Stomach (tissue), 19 donors: ENCODE measurements at places on chromosomes 16 and 17. TPM values are rescaled to one million over a fixed set of nuclear protein-coding genes. Genes with fewer than 3 reads are reported as not detected.

DNA sequence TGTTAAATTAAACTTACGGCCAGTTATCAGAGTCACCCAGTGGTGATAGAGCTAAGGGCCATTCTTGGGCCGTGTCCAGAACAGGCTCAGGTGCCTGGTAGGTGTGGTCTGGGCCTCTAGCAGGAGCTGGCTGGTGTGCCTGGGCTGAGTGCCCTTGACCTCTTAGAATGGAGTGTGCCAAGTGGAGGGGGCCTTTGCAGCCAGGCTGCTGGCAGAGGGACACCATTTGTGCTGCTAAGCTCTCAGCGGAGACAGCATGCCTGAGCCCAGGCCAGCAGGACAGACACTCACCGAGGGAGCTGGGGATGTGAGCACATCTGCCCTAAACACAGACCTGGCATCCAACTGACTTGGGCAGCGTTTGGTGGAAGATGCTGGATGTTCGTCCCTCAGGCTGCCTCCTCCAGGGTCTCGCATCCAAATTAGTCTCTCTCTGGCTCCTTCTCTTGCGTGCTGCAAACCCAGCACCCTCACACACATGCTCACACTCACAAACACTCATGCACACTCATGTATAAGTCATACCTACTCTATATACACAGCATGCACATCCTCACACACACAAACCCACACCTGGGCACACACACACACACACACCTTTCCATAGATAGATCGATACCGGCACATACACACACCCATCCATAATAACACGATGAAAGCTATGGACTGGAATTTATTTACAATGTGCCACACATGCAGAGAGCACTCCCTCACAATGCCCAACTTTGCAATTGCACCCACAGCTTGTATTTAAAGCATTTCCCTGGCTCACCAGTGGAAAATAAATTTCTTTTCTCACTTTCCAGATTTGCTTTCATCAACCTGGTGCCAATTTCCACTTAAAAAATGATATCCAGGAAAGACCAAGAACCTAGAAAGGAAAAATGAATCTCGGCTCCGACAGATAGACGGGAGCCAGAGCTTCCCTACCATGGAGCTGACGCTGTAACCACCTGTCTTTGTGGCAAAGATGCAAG, 33.6 kb upstream of the CDH5 start:
- peaks cover 14% of the 10 kb centered on the region for H3K27me3 ChIP-seq
- no peaks in the 10 kb centered on the region for H3K36me3 ChIP-seq
- H3K4me1 ChIP-seq: no peaks in the 10 kb centered on the region

DNA sequence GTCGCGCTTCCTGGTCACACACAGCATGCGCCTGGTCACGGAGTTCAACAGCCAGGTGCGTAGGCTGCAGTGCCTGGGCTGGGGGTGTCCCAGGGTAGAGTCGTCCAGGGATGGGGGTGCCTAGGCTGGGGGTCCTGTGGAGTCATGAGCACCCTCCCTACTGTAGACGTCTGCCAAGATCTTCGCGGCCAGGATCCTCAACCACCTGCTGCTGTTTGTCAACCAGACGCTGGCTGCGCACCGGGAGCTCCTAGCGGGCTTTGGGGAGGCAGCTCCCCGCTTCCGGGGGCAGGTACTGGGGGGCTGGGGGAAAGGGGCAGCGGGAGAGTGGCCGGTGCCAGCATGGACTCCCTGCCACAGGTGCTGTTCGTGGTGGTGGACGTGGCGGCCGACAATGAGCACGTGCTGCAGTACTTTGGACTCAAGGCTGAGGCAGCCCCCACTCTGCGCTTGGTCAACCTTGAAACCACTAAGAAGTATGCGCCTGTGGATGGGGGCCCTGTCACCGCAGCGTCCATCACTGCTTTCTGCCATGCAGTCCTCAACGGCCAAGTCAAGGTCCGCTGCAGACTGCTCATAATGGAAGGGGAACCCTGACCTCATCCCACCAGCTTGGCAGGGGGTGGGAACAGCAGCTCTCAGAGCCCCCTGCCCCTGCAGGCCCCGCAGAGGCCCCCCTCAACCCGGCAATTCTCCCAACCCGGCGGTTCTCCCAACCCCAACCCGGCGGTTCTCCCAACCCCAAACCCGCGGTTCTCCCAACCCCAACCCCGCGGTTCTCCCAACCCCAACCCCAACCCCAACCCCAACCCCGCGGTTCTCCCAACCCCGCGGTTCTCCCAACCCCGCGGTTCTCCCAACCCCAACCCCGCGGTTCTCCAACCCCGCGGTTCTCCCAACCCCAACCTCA, 2.4 kb downstream of the PDIA2 start:
- H3K4me3 ChIP-seq: no peak overlapping the region
- H3K4me1 ChIP-seq: peaks cover 5% of the 10 kb centered on the region
- H3K27me3 ChIP-seq: no peaks in the 10 kb centered on the region
- peaks cover 36% of the 10 kb centered on the region for H3K36me3 ChIP-seq

- no peaks in the 10 kb centered on the region for H3K4me1 ChIP-seq
- no peak for DNase-seq
- H3K27me3 ChIP-seq: no peaks in the 10 kb centered on the region
- no peak overlapping the region for H3K27ac ChIP-seq
- no peaks in the 10 kb centered on the region for H3K36me3 ChIP-seq
These were observed 258.6 kb downstream of the PMP22 start for GRCh38 chr17:15006421-15007128.

GRCh38 chr17:50507871-50508572, at the start of gene MYCBPAP:
TSS of gene MYCBPAP (plus strand) at chr17:50508439. CDS start at chr17:50508675, 236 bp downstream.
- H3K36me3 ChIP-seq: no peaks in the 10 kb centered on the region
- H3K4me3 ChIP-seq: peak within 1 kb of the TSS; percentile 57
- peak within 1 kb of the TSS; percentile 69 for H3K27ac ChIP-seq
- peak; percentile 87 for DNase-seq
- H3K4me1 ChIP-seq: peaks cover 14% of the 10 kb centered on the region
- no peaks in the 10 kb centered on the region for H3K27me3 ChIP-seq

GRCh38 chr17:39069114-39069756, 82.2 kb downstream of the PLXDC1 start:
- no peaks in the 10 kb centered on the region for H3K4me1 ChIP-seq
- H3K27me3 ChIP-seq: no peaks in the 10 kb centered on the region
- DNase-seq: no peak
- H3K27ac ChIP-seq: no peak overlapping the region
- H3K36me3 ChIP-seq: no peaks in the 10 kb centered on the region
- no peak overlapping the region for H3K4me3 ChIP-seq

NOD2 gene
- 2.3 TPM for total RNA-seq

SLX1A gene
- total RNA-seq: 86.9 TPM

OR1D5 gene
- not detected for total RNA-seq
